Adipocyte (in vitro differentiated cells): ENCODE measurements at places on chromosomes 13 and 19.

DNA sequence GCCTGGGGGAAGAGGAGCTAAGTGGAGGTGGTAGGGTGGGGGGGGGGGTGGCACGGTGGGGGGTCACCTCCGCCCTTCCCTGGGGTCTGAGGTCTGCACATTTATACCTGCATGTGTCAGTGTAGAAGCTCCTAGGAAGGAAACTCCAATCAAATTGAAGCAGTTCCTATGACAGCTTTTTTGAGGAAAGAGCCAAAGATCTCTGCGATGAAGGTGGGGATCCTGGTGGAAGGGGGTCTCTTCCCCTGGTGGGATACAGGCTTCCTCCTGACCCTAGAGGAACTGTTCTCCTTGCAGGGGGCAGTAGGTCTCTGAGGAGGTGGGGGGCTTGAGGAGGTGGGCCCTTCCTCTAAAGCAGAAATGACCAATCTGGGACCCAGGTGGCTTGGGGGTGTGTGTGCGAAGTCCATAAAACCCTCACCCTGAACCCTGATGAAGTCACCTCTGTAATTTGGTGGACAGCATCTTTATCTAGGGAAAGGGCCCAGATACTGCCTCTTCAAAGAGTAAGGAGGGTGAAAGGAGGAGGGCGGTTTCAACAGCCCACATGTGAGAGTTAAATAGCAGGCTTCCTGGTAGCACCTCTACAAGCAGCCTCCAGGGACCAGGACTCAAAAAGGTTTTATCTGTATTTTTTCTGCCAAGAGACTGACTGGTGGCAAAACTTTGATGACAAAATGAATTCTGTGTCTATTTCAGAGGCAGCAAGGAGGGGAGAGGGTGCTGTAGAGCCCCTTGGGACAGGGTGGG, 12.9 kb downstream of the RANBP3 start:
- no peak for DNase-seq

GRCh38 chr13:113997845-113998751, 24.2 kb upstream of the C13orf46 start:
- no peak for DNase-seq

DNA sequence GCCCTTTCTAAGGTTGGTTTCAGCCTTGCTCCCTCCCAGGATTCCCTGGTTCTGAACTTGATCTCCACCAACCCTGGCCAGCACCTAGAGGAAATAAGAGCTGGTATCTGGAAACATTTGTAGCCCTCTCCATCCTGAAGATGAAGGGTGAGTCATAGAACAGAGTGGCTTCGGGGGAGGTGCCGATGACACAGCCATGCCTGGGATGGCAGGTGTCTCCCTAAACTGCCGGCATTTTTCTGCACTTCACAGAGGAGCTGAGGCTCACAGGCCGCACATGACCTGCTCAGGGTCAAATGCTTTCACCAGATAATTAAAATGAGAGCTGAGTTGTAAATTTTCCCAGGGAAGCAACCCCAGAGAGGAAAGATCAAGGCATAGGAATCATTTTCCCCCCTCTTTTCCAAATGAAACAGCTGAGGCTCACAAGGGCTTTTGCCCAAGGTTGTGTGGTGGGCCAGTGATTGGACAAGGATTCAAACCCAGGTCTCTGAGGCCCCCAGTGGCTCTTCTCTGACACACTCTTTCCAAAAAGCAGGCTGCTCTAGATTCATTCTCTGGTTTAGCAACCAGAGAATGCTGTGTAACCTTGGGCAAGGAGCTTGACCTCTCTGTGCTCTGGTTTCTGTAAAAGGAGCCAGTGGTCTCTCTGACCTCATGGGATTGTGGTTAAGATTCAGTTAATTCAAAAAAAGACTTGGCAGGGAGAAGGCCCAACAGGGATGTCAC, 1.2 kb upstream of the SLC25A42 start:
- DNase-seq = peak; percentile 10

- DNase-seq = peak; percentile 41
These were observed 760 bp downstream of the ZNF91 start for GRCh38 chr19:23394511-23394910.

- no peak for DNase-seq
These were observed 386.2 kb downstream of the IRS2 start for GRCh38 chr13:109400209-109400608.

DNA sequence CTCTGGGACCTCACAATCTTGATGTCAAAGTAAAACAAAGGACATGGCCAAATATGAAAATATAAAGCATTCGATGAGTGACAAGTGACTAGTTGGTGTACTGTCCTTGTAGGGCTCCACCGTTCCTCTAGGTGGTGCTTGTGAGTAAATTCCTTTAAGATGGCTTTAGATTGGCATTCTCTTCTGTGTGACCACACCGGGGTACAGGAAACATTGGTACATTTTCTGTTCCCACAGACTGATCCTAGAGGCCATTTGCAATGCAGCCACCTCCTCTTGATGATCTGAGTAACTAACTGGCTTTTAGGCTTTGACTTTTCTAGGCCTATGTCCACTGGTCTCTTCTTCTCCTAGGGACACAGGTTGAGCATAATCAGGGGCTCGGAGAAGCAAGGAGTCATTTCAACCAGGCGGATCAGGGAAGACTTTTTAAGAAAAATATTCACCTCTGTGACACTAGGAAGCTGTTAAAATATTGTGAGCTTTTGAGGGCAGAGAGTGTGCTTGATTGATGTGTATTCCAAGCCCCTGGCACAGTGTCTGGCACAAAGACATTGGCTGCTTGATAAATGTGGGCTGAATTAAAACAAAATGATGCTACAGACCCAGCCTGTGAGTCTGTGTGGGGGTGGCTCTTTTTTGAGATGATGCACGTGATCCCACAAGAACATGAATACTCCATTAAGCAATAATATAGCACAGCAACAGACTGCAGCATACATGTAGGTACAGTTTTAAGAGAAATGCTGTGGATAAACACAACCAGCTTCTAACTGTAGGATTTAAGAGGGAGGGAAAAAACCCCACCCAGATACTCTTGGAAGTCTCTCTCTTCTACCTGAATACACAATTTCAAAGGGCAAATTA, 21.0 kb downstream of the EPSTI1 start:
- DNase-seq = no peak

DNA sequence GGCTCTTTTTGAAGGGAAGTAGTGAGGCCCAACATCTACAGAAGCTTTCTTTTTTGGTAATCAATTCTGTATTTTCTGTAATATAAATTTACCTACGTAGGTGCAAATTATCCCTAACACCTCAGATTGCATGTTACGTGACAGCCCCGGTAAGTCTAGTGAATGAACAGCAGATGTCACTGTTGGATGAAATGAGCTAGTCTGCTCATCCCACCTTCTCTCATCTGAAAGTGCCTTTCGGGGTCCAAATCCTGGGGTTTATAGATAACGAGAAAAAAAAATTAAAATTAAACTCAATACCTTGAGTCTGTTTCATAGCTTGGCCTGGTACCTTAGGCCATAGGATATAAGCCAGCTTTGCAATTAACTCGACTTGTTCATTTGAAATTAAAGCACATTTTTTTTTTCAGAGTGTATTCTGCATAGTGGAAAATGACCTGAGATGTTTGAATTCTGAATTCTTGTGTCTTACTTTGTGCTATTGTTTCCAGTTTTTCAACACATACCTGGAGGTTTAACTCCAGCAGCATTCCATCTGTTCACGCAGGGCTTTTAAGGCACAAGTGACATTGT, 548.2 kb downstream of the GPC5 start:
- DNase-seq = peak; percentile 7

- no peak for DNase-seq
These were observed 1068.4 kb upstream of the SPRY2 start for GRCh38 chr13:81409284-81409683.

- DNase-seq = no peak
These were observed 4.6 kb upstream of the WDFY2 start for GRCh38 chr13:51579676-51580075.

DNA sequence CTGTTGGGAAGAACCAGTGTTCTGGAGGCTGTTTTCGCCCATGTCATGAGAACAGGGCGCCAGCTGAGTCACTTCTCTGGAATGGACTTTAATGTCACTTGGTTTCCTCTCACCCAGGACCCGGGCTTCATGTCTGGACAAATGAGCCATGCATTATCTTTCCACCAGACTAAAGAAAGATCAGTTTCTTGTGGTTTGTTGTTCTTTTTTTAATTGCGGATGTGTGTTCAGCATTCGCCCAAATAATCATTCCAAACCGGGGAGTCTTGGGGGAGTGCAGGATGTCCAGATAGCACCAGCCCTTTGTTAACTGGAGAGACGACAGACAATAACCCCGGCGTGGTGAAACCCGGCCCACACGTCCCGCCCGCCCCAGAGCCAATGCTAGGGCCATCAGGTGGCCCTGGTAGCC, 102.5 kb downstream of the COL4A2 start:
- no peak for DNase-seq

GRCh38 chr13:46334035-46334822, 52.8 kb downstream of the RUBCNL start:
- DNase-seq = no peak

DNA sequence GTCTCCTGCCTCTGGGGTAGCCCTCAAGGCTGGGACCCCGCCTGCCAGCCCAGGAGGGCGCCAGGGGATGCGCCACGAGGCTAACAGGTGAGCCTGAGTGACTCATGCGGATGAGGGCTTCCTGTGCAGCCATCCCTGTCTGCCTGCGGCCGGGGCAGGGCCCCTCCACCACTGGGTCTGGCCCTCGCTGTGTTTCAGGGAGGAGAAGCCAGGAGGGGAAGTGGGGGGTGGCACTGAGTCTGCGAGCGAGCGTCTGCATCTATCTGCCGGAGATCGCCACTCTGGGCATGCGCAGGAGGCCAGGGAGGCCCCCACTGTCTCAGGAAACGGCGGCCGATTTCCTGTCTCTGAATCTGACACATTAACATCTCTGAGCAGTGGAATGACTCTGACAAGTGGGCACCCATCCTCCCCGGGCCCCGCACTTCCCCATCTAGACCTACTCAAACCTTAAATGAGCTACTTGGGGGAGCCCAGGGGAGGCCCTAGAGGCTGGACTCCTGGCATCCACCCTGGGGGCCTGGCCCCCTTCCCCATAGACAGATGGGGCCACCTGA, 19.7 kb downstream of the RFX1 start:
- DNase-seq = no peak

DNA sequence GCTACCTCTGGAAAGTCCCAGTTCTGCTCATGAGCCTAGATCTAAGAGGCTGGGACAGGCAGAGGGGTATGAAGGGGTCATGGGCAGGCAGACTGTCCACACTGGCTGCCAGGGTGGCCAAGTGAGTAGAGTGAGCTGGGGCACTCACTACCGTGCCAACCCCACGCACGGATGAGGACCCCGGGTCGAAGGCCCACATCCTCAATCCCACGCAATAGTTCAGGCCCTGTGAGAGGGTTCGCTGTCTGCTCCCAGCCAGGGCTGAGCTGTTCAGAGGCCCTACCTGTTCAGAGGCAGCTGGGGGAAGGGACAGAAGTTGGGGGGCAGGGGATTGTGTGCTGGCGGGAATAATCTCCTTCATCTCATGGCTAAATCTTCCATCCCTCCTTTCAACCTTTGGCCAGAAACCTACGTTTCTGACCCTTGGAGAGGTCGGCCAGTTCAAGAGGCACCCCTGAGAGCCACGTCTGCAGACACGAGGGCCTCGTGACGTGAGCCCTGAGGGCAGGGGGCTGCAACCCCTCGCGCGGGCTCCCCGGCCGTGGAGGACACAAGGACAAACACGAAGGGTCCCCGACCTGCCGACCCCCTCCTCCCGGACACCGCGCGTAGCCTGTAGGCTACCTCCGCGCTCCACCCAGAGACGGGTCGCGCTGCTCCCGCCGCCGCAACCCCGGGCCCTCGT, 1.0 kb upstream of the RPS5 start:
- no peak for DNase-seq

- no peak for DNase-seq
These were observed 110.7 kb upstream of the UQCRFS1 start for GRCh38 chr19:29323440-29324290.

GRCh38 chr19:21398851-21399250, 1.9 kb downstream of the ZNF493 start:
- peak; percentile 23 for DNase-seq

DNA sequence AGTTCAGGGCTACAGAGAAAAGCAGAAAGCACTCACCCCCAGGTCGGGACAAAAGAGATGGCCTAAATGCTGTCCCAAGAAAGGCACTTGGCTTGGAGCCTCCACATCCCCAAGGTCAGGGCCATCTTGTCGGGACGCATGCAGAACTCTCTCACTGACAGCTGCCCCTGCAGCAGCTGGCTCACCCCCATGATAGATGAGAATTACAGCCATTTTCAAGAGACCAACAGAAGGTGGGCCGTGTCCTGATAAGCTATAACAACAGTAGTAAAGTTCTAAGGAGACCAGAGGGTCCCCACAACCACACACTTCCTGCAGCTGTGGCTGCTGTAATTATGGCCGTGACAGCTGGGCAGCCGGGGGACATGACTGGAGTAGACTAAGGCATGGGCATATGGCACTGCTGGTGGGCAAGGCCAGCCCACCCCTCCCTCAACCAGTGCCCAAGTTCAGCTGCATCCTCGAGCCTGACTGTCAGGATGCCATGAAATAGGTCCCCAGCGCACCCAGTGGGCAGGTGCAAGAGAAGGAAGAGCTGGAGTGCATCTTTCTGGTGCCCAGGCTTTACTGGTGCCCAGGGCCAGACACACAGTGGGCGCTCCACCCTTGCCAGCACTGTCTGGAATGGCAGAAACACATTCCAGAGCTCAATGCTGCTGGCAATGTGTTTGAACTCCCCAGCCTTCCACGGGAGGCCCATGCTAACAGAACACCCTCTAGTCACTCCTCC, 436.7 kb upstream of the ZNF507 start:
- DNase-seq = no peak

DNA sequence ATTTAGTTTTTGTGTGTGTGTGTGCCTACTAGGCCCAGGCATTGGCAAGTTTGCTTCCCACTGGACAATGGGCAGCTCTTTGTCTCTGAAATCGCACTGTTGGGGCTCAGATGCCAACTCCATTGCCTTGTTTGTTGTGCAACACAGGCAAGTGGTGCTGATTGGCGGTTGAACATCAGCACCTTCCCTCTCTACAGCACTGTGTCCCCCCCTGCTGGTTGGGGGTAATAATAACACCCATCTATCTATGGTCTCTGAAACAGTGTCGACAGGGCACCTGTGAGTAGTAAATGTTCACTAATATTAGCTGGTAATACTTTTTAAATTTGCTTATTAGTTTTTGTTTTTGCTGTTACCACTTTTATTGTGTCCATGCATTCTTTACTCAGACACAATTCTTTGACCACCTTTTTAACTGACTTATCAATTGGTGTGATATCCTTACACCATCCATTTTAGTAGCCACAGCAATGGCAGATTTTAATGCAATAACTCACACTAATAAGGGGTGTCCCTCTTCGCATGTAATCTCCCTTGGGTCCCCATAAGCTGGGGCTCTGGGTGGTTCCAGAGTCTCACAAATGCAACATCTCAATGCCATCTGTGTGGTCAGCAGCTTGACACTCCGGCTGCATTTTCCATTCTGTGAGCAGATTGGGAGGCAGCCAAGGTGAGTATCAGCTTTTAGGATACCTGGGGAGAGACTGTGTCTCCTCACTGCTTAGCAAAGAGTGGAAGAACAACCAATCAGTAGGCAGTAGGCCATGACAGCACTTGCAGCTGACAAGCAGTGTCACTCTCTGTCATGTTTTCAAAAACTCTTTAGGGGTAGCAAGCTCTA, 47.7 kb upstream of the UQCRFS1 start:
- peak; percentile 4 for DNase-seq

GRCh38 chr19:54345938-54346386, 7.0 kb upstream of the LILRA4 start:
- no peak for DNase-seq

- DNase-seq = peak; percentile 73
These were observed 3.6 kb downstream of the ACTN4 start for GRCh38 chr19:38650911-38651584.

- DNase-seq = peak; percentile 97
These were observed 4.6 kb downstream of the MIDN start for GRCh38 chr19:1252821-1253513.
